Head of caudate nucleus (tissue), 42 donors: ENCODE measurements at places on chromosomes 4 and X.
A peak's percentile ranks its signal among the peaks of the same experiment; 100 is the strongest.

GRCh38 chr4:2722033-2722432 lies 34.1 kb downstream of the TNIP2 start:
- no peak for DNase-seq

GRCh38 chr4:44493924-44494323 lies 45.3 kb upstream of the KCTD8 start:
- no peak for DNase-seq

DNA sequence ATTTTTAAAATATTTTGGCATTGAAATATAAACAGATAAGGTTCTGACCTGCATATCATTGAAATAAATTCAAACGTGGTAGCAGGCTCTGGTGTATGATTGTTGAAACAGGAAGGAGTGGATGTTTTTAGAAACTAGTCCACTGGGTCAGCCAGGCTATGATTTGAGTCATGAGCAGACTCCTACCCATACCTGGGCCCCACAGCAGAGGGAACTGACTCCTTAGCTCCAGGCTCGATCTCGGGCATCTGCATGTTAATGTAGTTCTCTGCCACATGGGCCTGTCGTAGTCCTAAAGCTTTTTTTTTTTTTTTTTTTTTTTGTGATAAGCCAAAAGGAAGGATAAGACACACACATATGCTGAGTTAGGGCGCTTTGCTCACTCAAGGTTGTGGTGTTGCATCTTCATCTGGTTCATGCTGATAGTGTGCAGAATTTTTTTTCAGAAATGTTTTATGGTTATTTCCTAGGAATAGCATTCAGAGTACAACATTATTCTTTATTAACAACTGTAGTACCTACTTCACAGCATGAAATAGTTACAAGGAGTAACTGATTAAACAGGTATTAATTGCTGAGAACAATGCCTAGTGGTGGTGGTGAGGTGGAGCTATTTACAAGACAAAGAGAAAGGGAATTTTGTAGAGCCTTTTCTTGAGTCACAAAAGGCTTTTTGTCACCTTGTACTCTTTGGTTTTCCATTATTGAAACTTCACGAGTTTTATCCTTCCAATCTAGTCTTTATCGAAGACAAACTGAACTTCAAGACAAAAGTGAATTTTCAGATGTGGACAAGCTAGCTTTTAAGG lies 27.3 kb downstream of the OFD1 start:
- DNase-seq, result no peak

DNA sequence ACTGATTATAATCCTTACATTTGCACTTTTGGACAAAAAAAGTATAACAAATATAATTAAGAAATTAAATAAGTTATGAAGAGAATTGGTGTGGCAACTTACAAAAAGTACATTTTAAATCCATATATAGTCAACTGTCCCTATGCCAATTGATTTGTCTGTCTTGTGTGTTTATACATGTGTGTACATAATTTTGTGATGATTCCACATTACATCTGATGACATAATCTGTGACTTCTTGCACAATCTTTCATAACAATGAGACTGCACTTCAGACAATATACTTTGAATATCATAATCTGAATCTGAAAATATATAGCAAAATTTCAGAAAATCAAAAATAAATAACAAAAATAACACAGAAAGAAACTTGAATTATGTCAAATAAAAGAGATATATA lies 953.4 kb downstream of the FAT4 start:
- DNase-seq, result no peak

DNA sequence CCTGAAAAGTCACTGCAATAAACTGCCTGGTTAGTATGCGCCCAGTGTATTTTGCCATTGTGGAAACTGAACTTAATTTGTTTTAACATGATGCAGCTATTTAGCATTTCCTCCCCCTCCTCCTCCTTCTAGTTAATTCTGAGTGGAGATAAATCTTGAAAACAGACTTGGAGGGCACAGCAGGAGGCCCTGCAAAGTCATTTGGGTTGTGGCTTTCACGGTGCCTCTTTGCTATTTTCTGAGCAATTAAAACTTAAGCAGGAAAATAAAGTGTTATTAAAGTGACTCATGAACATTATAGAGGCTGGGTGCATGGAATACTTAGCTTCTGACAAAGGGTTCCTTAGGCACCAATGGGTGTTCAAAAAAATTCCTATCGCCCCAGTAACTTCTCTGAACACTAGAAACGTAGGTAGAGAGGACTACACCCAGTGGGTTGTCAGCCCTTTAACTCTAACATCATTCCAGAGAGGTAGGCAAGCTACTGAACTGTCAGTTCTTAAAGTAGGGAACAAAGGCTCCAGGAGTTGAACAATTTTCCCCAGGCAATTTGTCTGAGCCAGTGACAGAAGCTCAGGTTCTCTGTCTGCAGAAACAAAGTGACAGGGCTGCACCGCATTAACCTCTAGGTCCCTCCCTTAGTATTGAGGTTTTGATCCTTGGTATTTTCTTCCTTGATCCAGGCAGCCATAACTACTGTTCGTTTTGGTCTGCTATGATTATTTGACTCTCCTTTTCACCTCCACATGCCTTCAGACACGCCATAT lies 158.3 kb upstream of the KIT start:
- DNase-seq, result no peak

DNA sequence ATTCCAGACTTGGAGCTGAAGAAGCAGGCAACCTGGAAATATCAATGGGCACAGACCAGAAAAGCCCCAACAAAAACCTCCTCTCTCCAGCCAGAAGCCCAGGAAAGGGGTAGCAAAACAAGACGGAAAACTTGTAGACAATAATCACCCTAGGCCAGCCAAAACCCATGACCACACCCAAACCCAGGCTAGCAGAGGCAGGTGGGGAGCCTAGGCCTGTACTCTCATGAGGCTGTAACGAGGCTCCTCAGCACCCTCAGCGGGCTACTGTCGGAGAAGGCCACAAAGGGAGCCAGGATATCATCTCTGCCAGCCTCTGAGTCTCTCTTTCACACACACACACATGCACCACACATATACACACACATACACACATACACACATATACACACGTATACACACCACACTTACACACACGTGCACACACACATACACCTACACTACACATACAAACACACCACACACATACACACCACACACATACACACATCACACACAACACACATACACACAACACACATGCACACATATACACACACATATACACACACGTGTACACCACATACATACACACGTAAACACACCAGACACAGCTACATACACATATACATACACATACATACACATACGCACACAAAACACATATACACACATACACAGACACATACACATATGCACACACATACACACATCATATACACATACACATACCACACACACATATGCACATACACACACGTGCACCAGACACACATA lies 90.6 kb downstream of the FHDC1 start:
- DNase-seq, result no peak

DNA sequence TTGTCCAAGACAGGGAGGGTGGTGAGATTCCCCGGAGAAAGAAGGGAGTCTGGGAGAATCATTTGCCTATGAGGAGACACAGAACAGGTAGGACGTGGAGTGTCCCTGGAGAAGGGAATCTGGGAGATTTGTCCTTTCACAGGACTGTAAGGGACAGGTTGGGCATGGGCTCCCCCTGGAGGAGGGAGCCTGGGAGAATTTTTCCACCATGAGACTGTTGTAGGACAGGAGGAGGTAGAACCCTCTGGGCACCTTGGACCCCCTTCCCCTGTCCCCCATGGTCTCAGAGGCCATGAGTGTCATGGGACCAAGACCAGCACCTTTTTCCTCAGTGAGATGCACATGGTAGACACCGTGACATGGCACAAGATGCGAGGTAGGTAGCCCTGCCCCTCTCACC lies 2.8 kb downstream of the PORCN start:
- DNase-seq, result peak; percentile 11
